HS-5 (cell line): ENCODE measurements at places on chromosomes 1 and 21.

GRCh38 chr1:228087771-228088251, 5.3 kb downstream of the ARF1 start:
- peak; percentile 88 for DNase-seq

- DNase-seq: peak; percentile 89
These were observed 333.8 kb downstream of the PTPRU start for GRCh38 chr1:29569971-29570634.

GRCh38 chr1:67831850-67832513, 1.3 kb downstream of the GNG12 start:
- peak; percentile 64 for DNase-seq

DNA sequence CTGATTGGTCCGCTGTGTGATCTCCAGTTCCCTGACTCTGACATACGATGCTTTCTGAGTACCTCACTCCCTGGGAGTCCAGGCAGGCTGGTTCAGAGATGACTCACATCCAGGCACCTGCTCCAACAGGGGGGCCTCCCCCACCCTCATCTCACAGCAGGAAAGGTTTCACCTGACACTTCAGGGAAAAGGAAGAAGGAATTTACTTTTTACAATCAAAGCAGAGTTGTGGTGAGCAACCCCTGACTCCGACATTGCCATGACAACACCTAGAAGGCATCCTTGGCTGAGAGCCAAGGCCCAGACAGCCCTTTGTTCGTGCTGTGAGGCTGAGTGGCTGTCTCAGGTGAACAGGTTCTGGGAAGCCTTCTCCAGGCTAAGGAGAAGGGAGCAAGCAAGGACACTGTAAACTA, 164.6 kb upstream of the GJB5 start:
- DNase-seq: no peak

DNA sequence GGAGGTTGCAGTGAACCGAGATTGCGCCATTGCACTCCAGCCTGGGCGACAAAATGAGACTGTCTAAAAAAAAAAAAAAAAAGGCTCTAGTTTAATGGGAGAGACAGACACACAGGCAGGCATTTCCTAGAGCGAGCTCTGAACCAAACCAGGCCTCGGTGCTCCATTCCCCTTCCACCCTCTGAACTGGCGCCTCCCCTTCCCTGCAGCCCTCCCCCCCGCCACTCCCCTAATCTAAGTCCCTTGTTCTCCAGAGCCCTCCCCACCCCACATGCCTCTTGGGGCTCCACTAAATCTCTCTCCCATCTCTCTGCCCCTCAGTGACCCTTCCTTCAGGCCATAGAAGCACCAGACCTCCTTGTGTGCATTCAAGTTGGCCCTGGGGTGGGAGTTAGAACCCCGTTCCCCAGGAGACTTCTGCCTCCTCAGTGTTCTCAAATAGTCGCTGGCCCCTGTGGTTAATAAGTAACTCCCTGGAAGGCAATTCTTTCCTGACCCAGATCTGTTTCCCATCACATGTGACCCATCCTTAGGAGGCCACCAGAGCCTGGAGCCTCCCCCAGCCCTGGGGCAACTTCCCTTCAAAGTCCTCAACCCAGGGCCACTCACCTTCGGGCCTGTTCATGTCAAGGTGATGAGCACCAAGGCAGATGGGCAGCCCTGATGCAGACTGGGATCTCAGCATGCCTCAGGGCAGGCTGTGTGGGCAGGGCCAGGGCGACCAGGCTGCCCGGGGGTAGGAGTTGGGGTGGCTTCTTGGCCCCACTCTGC, 42.6 kb upstream of the EPB41 start:
- DNase-seq: no peak

DNA sequence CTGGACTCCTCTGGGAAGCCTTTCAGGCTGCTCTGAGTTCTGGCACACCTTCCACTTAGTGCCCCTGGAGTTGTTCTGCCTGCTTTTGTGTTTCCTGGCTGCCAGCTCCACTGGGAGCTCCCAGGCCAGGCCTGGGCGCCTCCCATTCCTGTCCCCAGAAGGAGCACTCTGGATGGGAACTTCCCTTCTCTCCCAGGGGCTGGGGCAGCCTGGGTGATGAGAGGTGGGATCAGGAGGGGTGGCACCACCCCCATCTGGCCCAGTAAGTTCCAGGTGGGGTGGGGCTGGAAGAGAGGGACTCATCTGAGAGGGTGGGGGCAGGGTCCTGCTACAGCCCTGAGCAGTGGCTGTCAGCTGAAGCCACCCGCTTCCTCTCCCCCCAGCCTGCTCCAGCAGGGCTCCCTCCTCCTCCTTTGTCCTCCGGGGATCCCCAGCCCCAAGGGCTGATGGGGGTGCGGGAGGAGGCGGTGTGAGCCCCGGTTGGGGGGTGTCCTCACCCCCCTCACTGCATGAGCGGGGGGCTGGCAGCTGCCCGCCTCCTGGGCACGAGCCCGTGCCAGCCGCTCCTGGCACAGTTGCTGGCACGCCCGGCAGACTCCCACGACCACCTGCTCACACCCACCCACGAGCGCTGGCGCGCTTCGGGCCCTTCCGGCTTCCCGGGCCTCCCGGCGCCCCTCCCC, 4.7 kb downstream of the FOXO6 start:
- DNase-seq: no peak

DNA sequence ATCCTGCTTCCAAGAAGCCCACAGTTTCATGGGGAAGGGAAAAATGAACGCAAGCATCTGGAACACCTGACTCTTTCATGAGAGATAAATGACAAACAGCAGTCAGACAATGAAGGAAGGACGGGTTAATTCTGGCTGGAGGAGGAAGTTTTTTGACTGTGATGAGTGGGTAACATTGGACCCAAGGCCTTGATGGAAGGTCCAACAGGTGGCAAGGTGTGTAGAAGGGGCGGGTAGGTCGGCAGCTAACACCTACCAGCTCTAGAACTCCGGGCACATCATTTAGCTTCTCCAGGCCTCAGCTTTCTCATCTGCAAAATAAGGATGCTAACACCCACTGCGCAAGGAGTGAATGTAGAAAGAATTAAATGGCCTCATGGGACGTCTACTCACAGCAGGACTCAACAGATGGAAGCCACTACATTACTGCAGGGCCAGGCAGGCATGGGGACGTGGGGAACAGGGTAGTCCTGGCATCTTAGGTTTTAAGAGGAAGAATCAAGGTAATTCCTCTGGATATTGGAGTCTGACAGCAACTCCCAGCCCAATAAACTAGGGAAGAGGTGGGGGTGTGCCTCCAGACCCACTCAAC, 12.9 kb downstream of the GLIS1 start:
- no peak for DNase-seq

- DNase-seq: no peak
These were observed 79.3 kb upstream of the PROX1 start for GRCh38 chr1:213908521-213908920.

GRCh38 chr1:29860056-29860455, 623.7 kb downstream of the PTPRU start:
- DNase-seq: no peak

DNA sequence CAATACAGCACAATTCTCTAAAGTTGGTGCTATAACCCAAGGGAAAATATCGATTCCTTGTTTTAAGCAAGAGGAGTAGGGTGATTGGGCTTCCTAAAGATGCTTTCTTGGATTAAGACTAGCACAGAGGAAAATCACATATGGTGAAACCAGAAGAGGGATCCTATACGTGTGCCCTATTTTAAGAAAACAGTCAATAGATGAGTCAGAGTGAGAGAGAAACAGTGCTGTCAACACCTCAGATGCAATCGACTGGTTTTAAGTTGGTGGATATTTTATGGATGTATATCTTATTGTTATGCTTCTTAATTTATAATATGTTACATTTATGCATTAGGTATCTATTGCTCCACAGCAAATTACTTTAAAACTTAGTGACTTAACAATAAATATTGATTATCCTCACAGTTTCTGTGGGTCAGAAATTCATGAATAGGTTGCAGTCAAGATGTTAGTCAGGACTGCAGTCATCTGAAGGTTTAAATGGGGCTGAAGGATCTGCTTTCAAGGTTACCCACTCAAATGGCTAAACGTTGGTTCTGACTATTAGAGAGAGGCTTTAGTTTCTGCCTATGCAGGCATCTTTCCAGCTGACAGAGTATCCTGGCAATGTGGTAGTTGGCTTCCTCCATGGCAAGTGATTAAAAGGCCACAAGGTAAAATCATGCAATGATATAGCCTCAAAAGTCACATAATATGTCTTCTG, 61.6 kb upstream of the DEPDC1 start:
- DNase-seq: no peak

DNA sequence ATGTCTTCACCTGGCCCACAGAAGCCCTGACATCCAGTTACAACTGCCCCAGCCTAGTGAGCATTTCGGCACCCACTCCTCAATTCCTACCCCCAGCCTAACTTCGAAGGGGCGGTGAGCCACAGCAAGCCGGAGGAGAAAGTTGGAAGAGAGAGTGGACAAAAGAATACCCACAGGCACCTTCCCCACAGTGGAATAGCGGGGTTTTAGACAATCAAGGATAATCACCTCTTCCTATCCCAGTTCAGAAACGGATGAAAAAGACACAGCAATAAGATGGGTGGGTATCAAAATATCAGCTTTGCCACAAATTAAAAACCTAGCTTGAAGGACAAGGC, 1.3 kb upstream of the LSS start:
- DNase-seq: no peak
